ENCODE measurements at places on chromosomes 4 and X. TPM values are rescaled to one million over a fixed set of nuclear protein-coding genes. Genes with fewer than 3 reads are reported as not detected.

DNA sequence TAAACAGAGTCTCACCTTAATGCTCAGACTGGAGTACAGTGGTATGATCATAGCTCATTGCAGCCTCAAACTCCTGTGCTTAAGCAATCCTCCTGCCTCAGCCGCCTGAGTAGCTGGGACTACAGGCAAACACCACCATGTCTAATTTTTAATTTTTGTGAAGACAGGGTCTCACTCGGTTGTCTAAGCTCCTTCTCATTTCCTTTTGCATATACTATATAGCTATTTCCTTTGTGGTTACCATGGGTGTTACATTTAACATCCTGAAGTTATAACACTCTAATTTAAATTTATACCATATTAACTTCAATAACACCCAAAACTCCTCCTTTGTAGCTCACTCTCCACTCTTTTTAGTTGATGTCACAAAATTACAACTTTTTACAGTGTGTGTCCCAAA, 114.3 kb downstream of the DCK start:
- H3K27me3 ChIP-seq: no peaks in the 10 kb centered on the region
- DNase-seq: no peak
- no peaks in the 10 kb centered on the region for H3K36me3 ChIP-seq
- peaks cover 31% of the 10 kb centered on the region for H3K4me1 ChIP-seq
- no peak overlapping the region for H3K27ac ChIP-seq

The STPG2 gene
- total RNA-seq: not detected

DNA sequence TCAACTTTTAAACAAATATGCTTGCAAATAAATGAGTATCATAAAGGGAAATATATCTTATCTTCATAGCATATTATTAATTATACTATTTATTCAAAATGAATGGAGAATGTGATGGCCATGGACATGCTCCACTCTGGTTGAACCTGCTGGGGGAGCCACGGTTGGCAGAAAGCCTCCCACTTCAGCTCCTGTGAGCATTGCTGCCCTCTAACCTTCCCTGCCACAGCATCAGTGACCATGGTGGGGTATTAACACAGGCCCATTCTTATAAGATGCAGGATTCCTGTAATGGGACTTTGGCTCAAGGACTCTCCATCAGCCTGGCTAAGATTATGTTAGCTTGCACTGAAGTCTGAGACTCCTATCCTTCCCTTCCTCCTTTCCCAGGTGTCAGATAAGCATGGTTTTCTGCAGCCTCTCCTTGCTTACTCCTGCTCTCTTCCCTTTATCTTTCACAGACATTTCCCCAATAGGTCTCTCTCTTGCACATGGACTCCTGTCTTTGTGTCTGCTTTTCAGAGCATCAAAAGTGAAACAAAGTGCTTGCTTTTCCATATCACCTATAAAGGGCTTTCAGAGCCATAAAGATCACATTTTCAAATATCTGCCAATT, 4.9 kb upstream of the ABRAXAS1 start:
- no peak for DNase-seq
- no peak overlapping the region for H3K4me3 ChIP-seq

DNA sequence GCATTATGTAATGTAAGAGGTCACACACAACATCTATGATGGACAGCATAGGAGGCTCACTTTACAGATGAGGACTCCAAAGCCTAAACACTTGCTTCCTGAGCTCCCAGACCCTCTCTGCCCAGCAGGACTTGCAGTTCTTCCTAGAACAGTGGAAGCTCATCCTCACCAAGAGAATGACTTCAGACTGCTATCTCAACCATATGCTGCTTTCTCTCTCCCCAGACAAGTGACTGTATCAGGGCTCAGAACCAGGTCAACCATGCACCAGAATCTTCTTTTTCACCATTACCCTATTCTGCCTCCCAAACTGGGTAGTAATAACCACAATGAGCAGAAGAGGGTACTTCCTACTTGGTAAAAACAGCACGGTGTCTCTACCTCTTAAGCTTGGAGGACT, 12.2 kb downstream of the RNF150 start:
- H3K4me1 ChIP-seq: no peaks in the 10 kb centered on the region
- no peaks in the 10 kb centered on the region for H3K36me3 ChIP-seq
- no peaks in the 10 kb centered on the region for H3K27me3 ChIP-seq

The GRPR gene
- 0.22 TPM for total RNA-seq

The RADX gene
- total RNA-seq: 6.7 TPM

DNA sequence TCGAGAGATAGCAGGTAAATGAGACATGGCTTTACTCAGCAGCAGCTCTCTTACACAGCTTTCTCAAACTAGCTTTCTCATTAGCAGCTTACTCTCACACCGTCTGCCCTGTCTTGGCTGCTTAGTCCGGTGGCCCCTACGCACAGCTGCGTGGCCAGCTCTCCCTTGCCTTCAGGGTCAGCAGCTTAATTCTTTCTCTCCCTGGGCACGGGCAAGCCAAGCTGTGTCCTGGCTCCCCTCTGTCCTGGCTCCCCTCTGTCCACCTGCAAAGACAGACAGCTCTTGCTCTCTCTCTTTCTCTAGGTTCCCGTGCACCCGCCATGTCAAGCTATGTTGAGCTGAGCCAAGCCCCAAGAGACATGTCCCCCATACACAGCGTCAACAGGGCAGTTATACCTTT, 39.4 kb downstream of the ZNF185 start:
- H3K4me3 ChIP-seq: no peak overlapping the region
- no peak for DNase-seq
- no peak overlapping the region for H3K27ac ChIP-seq
- no peaks in the 10 kb centered on the region for H3K36me3 ChIP-seq
- no peaks in the 10 kb centered on the region for H3K27me3 ChIP-seq

The DUX4 gene
- not detected for total RNA-seq

The GYPA gene
- not detected for total RNA-seq

DNA sequence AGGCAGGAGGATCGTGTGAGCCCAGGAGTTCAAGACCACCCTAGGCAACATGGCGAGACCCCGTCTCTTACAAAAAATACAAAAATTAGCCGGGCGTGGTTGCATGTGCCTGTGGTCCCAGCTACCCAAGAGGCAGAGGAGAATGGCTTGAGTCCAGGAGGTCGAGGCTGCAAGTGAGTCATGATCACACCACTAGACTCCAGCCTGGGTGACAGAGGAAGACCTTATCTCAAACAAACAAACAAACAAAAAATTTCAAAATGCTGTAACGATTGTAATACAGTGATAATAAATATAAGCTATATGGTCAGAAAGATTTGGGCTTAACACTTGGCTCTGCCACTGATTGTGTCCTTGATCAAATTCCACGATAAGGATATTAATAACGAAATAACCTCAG, 24.2 kb downstream of the SLC25A4 start:
- H3K4me3 ChIP-seq: no peak overlapping the region
- no peak overlapping the region for H3K27ac ChIP-seq
- no peaks in the 10 kb centered on the region for H3K27me3 ChIP-seq
- peaks cover 12% of the 10 kb centered on the region for H3K36me3 ChIP-seq

The FAM184B gene
- not detected for total RNA-seq

The NUP62CL gene
- 1.8 TPM for total RNA-seq

GRCh38 chr4:73620115-73620792, at the start of gene RASSF6:
TSS of gene RASSF6 (minus strand) at chr4:73620436. CDS start at chr4:73611795, 8,641 bp downstream.
- no peak within 1 kb of the TSS for H3K27ac ChIP-seq
- H3K36me3 ChIP-seq: no peaks in the 10 kb centered on the region
- no peaks in the 10 kb centered on the region for H3K4me1 ChIP-seq
- no peak within 1 kb of the TSS for H3K4me3 ChIP-seq
- DNase-seq: no peak
- H3K27me3 ChIP-seq: no peaks in the 10 kb centered on the region

The TLL1 gene
- total RNA-seq: not detected

- H3K4me1 ChIP-seq: no peaks in the 10 kb centered on the region
- no peak overlapping the region for H3K27ac ChIP-seq
- DNase-seq: no peak
- no peak overlapping the region for H3K4me3 ChIP-seq
Observed at GRCh38 chr4:151228189-151229119, 48.5 kb upstream of the PRSS48 start.

The AMTN gene
- total RNA-seq: not detected

DNA sequence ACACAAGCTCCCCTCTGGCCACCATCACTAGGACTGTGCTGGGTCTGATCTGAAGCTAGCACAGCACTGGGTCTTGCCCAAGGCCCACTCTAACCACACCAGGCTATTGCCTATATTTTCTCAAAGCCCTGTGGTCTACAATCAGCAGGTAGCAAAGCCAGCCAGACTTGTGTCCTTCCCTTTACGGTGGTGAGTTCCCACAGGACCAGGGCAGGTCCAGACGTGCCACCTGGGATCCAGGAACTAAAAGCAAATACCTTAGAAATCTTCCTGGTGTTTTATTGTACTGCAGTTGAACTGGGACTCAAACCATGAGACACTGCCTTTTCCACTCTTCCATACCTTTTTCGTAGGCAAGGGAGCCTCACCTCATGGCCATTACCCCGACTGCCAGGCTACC, 9.0 kb upstream of the MAGEC2 start:
- no peaks in the 10 kb centered on the region for H3K36me3 ChIP-seq
- no peak for DNase-seq
- no peaks in the 10 kb centered on the region for H3K27me3 ChIP-seq

The PAPSS1 gene
- 26.6 TPM for total RNA-seq

The ZDHHC15 gene
- total RNA-seq: 0.04 TPM

GRCh38 chr4:129264008-129264657, 168.2 kb downstream of the C4orf33 start:
- no peaks in the 10 kb centered on the region for H3K27me3 ChIP-seq
- H3K36me3 ChIP-seq: no peaks in the 10 kb centered on the region
- H3K27ac ChIP-seq: no peak overlapping the region
- no peaks in the 10 kb centered on the region for H3K4me1 ChIP-seq

DNA sequence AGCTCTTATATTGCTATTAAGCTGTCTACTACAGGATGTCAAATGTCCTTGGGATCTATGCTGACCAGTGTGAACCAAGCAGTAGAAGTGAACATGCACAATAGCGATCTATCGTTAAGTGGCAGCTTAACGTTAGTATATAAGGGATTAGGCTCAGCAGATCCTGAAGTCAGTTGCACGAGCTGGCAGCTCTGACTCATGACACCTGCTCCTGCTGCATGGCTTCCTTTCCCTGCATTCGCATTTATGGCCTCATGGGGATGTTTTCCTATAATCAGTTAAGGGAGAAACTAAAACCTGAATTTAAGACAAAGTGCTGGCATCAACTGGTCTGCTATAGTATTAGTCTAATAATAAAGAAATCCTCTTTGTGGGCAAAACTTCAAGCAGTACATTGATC, 12.7 kb upstream of the MCUB start:
- H3K4me1 ChIP-seq: no peaks in the 10 kb centered on the region
- no peak overlapping the region for H3K4me3 ChIP-seq
- no peak overlapping the region for H3K27ac ChIP-seq

- no peak for DNase-seq
- H3K4me3 ChIP-seq: no peak overlapping the region
- H3K27ac ChIP-seq: no peak overlapping the region
- H3K27me3 ChIP-seq: no peaks in the 10 kb centered on the region
- no peaks in the 10 kb centered on the region for H3K36me3 ChIP-seq
Observed at GRCh38 chrX:154321152-154321551, 25.6 kb downstream of the TKTL1 start.

DNA sequence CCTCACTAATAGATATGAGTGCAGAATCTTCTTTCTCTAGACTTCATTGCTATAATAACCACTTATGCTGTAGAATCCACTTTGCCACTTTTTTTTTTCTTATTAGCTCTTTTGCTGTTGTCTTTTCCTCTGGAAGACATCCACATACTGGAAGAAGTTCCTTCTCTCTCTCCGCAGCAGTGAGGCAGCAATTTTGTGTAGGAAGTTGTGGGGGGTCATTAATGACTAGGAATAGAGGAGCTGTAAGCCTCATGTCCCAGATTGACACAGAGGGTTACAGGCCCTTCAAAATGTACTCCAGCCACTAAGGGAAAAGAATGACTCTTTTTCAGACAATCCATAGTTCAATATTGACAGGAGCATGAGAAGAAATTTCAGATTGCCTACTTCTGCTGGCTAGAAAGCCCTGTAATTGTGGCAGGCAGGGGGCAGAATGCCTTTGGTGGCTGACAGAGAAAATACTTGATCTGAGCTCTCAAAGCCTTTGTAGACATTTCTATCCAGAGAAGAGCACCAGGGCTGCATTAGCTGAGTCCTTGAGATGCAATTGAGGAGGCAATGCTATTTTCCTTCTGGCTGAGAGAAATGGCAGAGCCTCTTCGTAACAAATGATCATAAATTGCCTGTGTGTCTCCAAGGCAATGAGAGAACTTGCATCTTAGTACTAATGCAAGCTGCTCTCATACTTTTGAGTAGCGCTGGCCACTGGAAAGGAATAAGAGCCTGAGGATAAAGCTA, 856.2 kb downstream of the STIM2 start:
- no peaks in the 10 kb centered on the region for H3K4me1 ChIP-seq
- no peak for DNase-seq
- H3K4me3 ChIP-seq: no peak overlapping the region

- DNase-seq: no peak
- no peaks in the 10 kb centered on the region for H3K27me3 ChIP-seq
- H3K4me1 ChIP-seq: no peaks in the 10 kb centered on the region
- H3K4me3 ChIP-seq: no peak overlapping the region
- no peaks in the 10 kb centered on the region for H3K36me3 ChIP-seq
Observed at GRCh38 chr4:42844422-42845070, 48.0 kb upstream of the GRXCR1 start.

- no peaks in the 10 kb centered on the region for H3K4me1 ChIP-seq
- no peaks in the 10 kb centered on the region for H3K36me3 ChIP-seq
- no peaks in the 10 kb centered on the region for H3K27me3 ChIP-seq
- no peak for DNase-seq
- H3K4me3 ChIP-seq: no peak overlapping the region
Observed at GRCh38 chr4:84855774-84856173, 110.7 kb downstream of the WDFY3 start.

- no peak for DNase-seq
- H3K4me3 ChIP-seq: no peak overlapping the region
- no peaks in the 10 kb centered on the region for H3K4me1 ChIP-seq
- H3K27ac ChIP-seq: no peak overlapping the region
- no peaks in the 10 kb centered on the region for H3K27me3 ChIP-seq
Observed at GRCh38 chr4:171532968-171533367, 280.2 kb upstream of the GALNTL6 start.

The MAGEA4 gene
- not detected for total RNA-seq

The SPARCL1 gene
- total RNA-seq: not detected

The GAGE12F gene
- not detected for total RNA-seq

Measured in CD8-positive, alpha-beta memory T cell (primary cell).